ENCODE measurements at places on chromosomes 7 and 10. TPM values are rescaled to one million over a fixed set of nuclear protein-coding genes. Genes with fewer than 3 reads are reported as not detected.
A peak's percentile ranks its signal among the peaks of the same experiment; 100 is the strongest.

Gene FZD1
- 12.2 TPM for total RNA-seq

Gene MMD2
- total RNA-seq, result not detected

Gene BCL7B
- 66.4 TPM for total RNA-seq

Gene CCDC3
- 6.3 TPM for total RNA-seq

Gene DDX50
- total RNA-seq, result 9.1 TPM

Gene CYP3A4
- 1.5 TPM for total RNA-seq

GRCh38 chr7:2007551-2007950, 225.2 kb downstream of the MAD1L1 start:
- no peaks in the 10 kb centered on the region for H3K27me3 ChIP-seq
- no peak overlapping the region for H3K27ac ChIP-seq
- no peaks in the 10 kb centered on the region for H3K36me3 ChIP-seq
- no peak for DNase-seq
- H3K4me1 ChIP-seq, result no peaks in the 10 kb centered on the region

DNA sequence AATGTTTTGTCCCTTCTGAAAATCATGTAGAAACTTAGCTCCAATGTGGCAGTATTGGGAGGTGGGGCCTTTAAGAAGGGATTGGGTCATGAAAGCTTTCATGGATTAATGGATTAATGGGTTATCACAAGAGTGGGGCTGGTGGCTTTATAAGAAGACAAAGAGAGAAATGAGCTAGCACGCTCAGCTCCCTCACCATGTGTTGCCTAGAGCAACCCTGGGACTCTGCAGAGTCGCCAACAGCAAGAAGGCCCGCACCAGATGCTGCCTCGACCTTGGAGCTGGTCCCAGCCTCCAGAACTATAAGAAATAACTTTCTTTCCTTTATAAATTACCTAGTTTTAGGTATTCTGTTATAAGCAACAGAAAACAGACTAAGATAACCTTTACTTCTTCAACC, 74.9 kb upstream of the HECW1 start:
- H3K4me1 ChIP-seq, result no peaks in the 10 kb centered on the region
- DNase-seq, result no peak

GRCh38 chr7:96004578-96004977, 232.2 kb downstream of the DYNC1I1 start:
- no peak overlapping the region for H3K4me3 ChIP-seq
- H3K36me3 ChIP-seq, result no peaks in the 10 kb centered on the region
- no peak overlapping the region for H3K27ac ChIP-seq
- H3K27me3 ChIP-seq, result no peaks in the 10 kb centered on the region
- no peaks in the 10 kb centered on the region for H3K4me1 ChIP-seq

DNA sequence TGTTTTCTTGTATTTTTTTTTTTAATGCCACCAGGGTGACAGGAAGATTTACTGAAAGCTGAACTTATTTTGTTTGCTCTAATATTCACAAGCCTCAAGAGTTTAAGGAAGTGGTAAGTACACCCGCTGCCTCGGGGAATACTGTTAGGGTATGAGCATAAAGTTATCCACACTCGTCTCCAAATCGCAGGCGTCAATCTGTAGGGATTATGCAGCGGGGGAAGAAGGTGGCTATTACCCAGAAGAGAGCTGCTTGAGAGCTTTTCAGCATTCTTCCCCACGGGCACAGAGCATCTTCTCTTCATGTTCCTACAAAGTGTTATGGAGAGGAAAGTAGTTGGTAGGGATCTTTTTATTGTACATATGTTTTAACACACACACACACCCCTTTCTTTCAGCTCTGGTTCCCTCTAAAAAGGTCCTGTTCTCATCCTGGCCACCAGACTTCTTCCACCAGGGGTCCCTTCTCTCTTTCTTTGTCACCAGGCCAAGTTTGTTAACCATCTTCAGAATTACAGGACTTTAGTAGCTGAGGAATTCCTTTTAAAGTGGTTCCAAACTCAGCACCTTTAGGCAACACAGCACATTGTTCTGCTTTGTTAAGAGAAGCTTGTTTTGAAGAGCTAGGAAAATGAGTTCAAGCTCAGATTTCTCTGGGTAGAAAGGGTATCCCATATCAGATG, 411.6 kb upstream of the GALNT17 start:
- no peak overlapping the region for H3K27ac ChIP-seq
- H3K4me1 ChIP-seq, result peaks cover 45% of the 10 kb centered on the region
- H3K36me3 ChIP-seq, result no peaks in the 10 kb centered on the region
- H3K4me3 ChIP-seq, result no peak overlapping the region
- no peaks in the 10 kb centered on the region for H3K27me3 ChIP-seq
- DNase-seq, result no peak

GRCh38 chr7:142030294-142030693, 34.6 kb downstream of the MGAM start:
- H3K27ac ChIP-seq, result no peak overlapping the region
- H3K27me3 ChIP-seq, result no peaks in the 10 kb centered on the region
- DNase-seq, result no peak
- H3K4me3 ChIP-seq, result no peak overlapping the region

GRCh38 chr7:101913247-101913721, 95.9 kb downstream of the CUX1 start:
- H3K36me3 ChIP-seq, result peaks cover 20% of the 10 kb centered on the region
- H3K27me3 ChIP-seq, result no peaks in the 10 kb centered on the region
- DNase-seq, result no peak

DNA sequence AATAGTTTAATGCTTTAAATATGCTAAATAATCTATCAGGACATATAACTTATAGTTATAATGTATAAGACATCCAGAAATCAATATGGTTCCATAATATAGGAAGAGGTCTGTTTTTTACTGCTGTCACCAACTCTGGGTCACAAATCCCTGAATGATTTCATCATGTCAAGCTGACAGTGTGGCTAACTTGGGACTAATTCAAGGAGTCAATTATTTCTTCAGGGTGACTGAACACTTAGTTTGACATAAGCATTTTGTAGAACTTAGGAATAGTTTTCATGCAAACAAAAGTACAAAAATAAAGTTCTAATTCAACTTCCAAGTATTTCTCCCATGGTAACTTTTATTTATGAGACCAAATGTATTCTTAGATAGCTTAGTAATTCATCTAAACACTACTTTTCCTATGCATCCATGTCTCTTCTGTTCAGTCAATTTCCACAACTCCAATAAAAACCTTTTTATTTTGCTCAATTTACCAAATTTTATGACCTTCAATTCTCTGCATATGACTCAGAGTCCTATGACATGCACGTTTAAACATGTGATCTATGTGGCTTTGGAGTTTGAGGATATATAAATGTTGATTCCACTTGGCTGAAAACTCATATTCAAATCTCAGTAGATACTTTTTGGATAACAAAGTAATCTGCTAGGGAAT, 40.3 kb upstream of the GNAT3 start:
- no peaks in the 10 kb centered on the region for H3K36me3 ChIP-seq
- H3K27me3 ChIP-seq, result no peaks in the 10 kb centered on the region
- no peak for DNase-seq
- H3K4me3 ChIP-seq, result no peak overlapping the region
- peaks cover 4% of the 10 kb centered on the region for H3K4me1 ChIP-seq

DNA sequence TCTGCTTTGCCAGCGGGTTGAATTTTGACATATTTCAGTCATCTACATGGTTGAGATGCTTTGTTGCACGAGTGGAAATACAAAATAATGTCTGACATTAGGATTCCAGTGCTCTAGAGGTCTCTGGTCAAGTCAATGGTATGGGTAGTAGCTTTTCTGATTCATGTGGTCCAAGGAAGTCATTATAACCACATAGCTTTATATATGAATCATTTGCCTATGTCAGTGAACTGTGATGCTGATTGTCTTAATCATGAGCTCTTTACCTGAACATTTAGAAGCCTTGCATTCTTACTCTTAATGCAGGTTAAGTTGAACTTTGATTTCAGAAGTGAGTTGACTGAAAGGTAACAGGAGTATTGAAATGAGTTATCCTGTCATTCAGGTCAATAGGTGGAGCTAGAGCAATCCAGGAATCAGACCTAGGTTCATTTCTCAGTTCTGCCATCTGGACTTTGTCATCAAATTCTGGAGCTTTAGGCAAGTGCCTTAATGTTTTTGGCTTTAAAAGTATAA, 3.3 kb downstream of the MAPK8 start:
- no peak overlapping the region for H3K27ac ChIP-seq
- no peaks in the 10 kb centered on the region for H3K36me3 ChIP-seq
- no peak overlapping the region for H3K4me3 ChIP-seq

DNA sequence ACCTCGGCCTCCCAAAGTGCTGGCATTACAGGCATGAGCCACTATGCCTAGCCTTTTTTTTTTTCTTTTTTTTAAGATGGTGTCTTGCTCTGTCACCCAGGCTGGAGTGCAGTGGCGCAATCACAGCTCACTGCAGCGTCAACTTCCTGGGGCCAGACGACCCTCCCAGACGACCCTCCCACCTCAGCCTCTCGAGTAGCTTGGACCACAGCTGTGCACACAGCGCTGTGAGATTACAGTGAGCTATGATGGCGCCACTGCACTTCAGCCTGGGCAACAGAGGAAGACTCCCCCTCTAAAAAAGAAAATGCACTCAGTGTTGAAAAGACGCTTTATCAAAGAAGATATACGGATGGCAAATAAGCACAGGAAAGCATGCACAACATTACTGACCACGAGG, 16.5 kb upstream of the WIPI2 start:
- H3K27me3 ChIP-seq, result no peaks in the 10 kb centered on the region
- no peak overlapping the region for H3K4me3 ChIP-seq
- no peak for DNase-seq

- DNase-seq, result no peak
- H3K36me3 ChIP-seq, result no peaks in the 10 kb centered on the region
- H3K4me3 ChIP-seq, result no peak overlapping the region
- peak overlapping the region; percentile 27 for H3K27ac ChIP-seq
These were observed 37.6 kb downstream of the ENTPD1 start for GRCh38 chr10:95793401-95794045.

- peaks cover 6% of the 10 kb centered on the region for H3K4me1 ChIP-seq
- H3K36me3 ChIP-seq, result no peaks in the 10 kb centered on the region
- H3K27ac ChIP-seq, result no peak overlapping the region
- H3K27me3 ChIP-seq, result no peaks in the 10 kb centered on the region
These were observed 52.7 kb downstream of the FIGNL1 start for GRCh38 chr7:50397320-50397970.

DNA sequence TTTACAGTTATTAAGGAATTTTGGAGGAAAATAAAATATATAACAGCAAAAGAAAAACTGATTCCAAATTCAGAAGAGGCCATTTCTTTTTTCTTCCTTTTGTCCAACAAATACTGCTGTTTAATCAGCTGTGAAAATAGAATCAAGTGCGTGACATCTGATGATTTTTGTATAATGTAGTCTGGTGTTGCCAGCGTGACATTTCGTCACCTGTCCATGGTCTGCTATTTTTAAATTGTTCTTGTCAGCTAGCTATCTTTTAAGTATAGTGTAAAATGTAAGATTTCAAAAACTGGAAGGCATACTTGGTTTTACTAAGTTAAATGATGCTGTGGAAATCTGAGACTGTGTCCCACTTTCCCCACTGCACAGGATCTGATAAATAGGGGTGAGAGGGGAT, 105.9 kb downstream of the CPEB3 start:
- H3K36me3 ChIP-seq, result no peaks in the 10 kb centered on the region
- H3K4me3 ChIP-seq, result no peak overlapping the region
- no peak for DNase-seq
- peaks cover 4% of the 10 kb centered on the region for H3K4me1 ChIP-seq
- no peaks in the 10 kb centered on the region for H3K27me3 ChIP-seq

- DNase-seq, result no peak
- no peaks in the 10 kb centered on the region for H3K36me3 ChIP-seq
- H3K4me1 ChIP-seq, result no peaks in the 10 kb centered on the region
- H3K4me3 ChIP-seq, result no peak overlapping the region
- H3K27me3 ChIP-seq, result no peaks in the 10 kb centered on the region
These were observed 16.8 kb downstream of the NOBOX start for GRCh38 chr7:144386741-144387140.

GRCh38 chr10:70418229-70418628, 14.3 kb downstream of the EIF4EBP2 start:
- DNase-seq, result no peak
- H3K27ac ChIP-seq, result no peak overlapping the region
- H3K4me1 ChIP-seq, result peaks cover 4% of the 10 kb centered on the region
- H3K36me3 ChIP-seq, result peaks cover 36% of the 10 kb centered on the region
- no peaks in the 10 kb centered on the region for H3K27me3 ChIP-seq
- no peak overlapping the region for H3K4me3 ChIP-seq
